ENCODE measurements at places on chromosomes 5 and 9.
A peak's percentile ranks its signal among the peaks of the same experiment; 100 is the strongest.

DNA sequence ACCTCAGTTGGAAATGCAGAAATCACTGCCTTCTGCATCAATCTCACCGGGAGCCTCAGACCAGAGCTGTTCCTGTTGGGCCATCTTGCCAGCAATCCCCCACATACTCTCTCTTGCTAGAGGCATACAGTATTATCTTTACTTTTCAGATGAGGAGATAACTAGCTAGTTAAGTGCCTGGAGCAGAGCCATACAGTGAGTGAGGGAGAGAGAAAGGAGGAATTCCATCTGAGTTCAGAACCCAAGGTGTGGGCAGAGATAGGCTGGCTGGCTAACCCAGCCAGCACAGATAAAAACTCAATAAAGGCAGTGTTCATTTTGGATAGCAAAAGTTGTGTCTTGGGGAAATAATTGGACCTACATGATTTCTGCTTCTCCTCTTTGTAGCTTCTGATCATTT lies 268.0 kb upstream of the KIF2A start:
- no peak for DNase-seq

GRCh38 chr9:120583958-120584369 lies 4.0 kb upstream of the CDK5RAP2 start:
- DNase-seq, result peak; percentile 77

DNA sequence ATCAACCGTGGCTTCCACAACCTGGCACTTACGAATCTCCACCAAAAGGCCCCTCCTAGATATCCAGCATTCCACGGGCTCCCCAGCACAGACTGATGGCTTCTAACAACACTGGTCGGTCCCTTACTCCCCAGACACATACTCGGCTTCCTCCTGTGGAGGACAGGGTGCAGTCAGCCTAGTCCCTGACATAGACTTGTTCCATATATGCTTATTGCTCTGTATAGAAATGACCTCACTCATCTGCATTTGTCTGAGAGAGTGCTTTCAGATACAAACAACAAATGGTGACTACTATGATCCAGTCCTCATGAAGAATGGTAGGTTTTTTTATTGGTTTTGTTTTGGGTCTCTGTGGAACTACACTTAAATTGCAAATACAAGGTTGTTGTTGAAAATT lies 72.4 kb downstream of the TMEM215 start:
- no peak for DNase-seq

GRCh38 chr5:105947461-105947860 lies 1723.3 kb downstream of the EFNA5 start:
- DNase-seq, result no peak

- DNase-seq, result no peak
These were observed 49.7 kb upstream of the GLDC start for GRCh38 chr9:6695121-6695814.

- DNase-seq, result no peak
These were observed 25.2 kb downstream of the OCLN start for GRCh38 chr5:69517763-69518212.

DNA sequence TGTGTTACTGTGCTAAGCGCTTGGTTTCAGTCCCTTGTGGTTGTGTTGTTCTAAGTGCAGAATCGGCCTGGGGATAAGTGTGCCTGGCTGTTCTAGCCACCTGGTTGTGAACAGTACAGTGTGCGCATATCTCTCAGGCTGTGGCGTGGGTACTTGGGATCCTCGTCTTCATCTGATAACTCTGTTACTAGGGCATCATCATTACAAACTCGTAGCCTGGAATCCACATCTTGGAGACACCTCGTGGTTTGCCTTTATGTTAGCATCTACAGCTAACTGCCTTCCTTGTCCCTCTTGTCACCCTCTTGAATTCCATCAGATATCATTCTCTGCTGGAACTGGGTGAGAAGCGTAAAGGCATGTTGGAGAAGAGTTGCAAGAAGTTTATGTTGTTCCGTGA lies 41.5 kb downstream of the SPTAN1 start:
- no peak for DNase-seq

DNA sequence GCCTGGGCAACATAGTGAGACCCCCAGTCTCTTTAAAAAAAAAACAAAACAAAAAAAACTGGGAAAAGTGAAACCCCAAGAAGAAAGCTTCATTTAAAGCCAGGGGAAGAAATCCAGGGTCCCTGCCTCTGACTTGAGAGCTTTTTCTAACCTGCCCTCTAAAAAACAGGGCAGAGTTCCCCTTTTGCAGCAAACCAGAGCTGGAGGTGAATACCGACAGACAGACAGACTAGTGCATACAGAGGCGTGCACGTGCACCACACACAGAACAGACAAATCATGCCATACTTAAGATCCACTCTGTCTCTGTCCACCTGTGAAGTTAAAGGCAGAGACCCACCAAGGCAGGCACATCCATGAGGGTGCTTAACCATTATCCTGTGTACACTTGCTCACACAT lies 11.7 kb upstream of the AQP3 start:
- DNase-seq, result no peak

- DNase-seq, result no peak
These were observed 319.5 kb downstream of the PIK3R1 start for GRCh38 chr5:68534956-68535520.

DNA sequence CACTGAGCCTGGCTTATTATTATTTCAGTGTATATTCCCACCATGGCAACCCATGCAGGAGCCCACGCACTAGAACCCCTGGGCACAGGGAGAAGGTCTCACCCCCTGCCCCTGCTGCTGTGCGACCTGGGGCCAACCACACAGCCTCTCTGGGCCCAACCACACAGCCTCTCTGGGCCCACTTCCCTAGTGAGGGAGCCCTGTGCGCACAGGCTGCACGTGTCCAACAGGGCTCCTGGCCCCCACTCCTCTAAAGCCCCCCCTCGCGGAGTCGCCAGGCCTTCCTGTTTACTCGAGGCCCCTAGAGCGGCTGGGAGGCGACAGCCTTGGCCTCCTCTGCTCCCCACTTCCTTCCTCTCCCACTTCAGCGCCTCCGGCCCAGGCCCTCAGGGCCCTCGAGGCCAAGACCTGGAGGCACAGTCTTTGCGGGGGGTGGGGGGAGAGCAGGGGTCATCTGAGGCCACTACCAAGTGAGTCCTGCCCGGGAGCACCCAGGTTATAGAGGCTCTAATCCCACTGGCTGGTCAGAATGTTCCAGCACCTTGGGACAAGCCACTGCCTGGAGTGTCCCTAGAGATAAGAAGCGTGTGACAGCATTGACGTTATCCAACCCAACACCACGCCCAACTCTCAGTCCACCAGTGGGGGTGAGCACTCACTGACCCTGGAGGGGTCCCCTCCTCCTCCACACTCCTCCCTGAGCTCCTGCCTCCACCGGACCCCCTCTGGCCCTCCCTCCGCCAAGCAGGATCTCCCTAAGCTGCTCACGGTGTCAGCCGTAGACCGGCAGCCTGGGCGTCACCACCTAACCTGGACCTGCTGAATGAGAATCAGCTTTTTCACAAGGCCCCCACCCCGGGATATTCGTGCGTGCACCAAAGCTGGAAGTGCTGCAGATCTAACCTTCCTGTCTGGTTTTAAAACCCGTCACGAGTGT lies 7.9 kb upstream of the ENG start:
- peak; percentile 83 for DNase-seq

GRCh38 chr5:3584724-3585531 lies 10.7 kb upstream of the IRX1 start:
- DNase-seq, result no peak

DNA sequence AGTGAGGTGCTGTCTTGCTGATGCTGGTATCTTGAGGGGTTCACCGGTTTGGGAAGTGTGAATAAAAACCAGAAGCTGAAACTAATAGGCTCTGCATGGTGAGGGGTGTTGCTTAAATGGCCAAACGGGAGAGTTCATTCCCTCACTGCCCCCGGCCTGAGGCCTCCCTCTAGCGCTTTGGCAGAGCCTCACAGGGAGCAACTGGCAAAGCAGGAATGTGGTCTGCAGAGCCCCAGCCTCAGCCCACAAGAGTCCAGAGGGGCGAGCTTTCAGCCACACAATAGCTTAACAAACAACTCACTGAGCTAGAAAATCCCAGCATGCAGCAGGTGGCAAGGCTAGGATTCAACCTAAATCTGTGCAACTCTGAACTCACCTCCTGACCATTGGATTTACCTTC lies 234.8 kb downstream of the MED10 start:
- DNase-seq, result no peak

DNA sequence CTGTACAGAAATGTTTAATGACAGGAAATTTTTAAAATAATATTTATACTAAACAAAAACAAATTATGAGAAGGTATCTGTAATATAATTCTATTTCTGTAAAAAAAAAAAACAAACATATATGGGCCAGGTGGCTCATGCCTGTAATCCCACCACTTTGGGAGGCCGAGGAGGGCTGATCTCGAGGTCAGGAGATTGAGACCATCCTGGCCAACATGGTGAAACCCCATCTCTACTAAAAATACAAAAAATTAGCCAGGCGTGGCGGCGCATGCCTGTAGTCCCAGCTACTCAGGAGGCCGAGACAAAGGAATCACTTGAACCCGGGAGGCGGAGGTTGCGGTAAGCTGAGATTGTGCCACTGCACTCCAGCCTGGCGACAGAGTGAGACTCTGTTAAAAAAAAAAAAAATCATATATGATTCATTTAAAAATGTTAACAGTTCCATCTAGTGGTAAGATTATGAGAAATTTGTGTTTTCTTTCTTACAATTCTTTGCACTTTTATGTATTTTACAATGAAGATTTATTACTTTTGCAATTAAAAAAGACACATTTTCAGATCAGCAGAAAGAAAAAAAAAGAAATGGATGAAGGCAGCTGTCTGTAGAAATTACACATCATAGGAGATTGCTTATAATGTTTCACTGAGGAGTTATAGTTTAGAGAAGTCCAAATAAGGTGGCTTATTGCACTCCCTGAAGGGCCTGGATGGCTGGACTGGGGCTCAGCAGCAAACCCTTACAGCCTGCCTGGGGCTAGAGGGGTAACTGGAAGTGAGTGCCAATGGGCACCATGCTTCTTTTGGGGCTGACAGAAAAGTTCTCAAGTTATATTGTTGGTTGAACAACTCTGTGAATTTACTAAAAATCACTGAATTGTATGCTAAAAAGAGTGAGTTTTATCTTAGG lies 20.3 kb downstream of the C9orf153 start:
- no peak for DNase-seq

- DNase-seq, result peak; percentile 82
These were observed 39.7 kb downstream of the FABP6 start for GRCh38 chr5:160269017-160269416.

- DNase-seq, result no peak
These were observed 52.3 kb upstream of the APC start for GRCh38 chr5:112685386-112685785.

GRCh38 chr5:1670351-1670750 lies 129.3 kb downstream of the MRPL36 start:
- DNase-seq, result no peak

DNA sequence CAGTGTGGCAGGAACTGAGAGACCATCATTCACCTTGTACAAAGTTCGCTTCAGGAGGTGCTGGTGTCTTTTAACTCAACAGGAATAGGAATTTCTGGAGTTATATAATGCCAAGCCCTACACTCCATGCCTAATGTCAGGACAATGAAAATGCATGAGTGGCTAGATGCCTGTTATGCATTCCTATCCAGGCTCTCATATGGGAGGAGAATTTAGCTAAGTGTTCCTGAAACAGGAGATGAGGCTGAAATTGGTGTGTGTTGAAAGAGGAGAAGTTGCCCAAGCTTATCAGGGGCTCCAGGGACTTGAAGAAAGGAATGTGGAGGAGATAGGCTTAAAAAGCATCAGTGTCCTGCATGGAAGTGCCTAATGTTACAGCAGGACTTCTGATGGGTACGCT lies 26.8 kb upstream of the PRUNE2 start:
- no peak for DNase-seq

- DNase-seq, result no peak
These were observed 6.4 kb upstream of the CHD1 start for GRCh38 chr5:98935206-98935605.

GRCh38 chr9:20658677-20659473 lies 25.2 kb upstream of the FOCAD start:
- DNase-seq, result no peak

GRCh38 chr9:137000177-137000930 lies 4.0 kb upstream of the CLIC3 start:
- DNase-seq, result no peak

DNA sequence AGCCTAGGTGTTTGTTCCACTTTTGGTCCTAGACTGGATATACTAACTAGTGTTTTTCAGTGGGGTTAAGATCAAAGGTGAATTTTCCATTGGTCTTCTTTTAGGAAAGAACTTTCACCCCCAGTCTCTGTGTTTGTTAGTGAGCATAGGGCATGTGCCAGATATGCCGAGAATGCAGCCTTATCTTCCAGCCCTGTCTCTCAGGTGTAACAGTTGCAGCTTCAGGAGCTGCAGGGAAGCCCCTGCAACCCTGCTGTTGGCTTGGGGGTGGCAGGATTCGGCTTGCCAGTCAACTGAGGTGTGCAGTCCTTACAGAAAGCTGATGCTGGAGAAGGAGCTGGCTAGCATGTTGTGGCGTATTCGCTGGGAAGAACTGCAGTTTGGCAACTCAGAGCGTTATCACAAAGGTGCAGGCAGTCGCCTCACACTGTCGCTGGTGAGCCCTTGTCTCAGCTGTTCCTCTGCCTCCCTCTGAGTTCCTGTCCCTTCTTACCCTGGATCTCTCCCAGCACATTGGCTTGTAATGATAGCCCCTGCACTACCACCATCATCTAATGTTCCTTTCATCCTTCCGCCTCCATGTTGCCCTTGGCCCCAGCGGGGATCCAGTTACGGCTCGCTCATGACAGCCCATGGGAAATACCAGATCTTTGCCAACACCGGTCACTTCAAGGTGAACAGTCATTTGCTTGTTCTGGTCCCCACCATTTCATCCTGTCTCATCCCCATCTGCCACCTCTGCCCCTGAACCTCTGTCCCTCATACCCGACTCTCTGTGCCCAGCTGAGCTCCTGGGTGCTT lies 10.1 kb downstream of the NPR2 start:
- no peak for DNase-seq

GRCh38 chr5:168893283-168893682 lies 314.1 kb upstream of the PANK3 start:
- DNase-seq, result no peak

GRCh38 chr5:95262933-95263660 lies 21.8 kb downstream of the MCTP1 start:
- no peak for DNase-seq

DNA sequence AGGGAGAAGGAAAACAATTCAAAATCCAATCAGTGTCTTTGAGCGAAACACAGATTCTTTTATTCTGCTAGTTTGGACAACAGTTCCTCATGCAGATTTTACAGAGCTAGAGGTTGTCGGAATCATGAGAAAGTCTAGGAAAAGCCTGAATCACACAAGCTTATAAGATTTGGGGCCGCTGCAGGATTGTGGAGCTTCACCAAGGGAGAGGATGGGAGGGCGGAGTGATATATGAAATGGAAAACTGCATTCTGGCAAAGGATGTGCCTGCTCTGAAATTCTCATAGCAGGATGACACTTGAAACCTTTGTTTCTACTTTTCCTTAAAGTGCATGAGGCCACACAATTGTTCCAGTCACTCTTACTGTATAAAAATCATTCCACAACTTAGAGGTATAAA lies 134.3 kb downstream of the OR2K2 start:
- no peak for DNase-seq

Data from CD4-positive, alpha-beta T cell treated with Interleukin-15 for 1 hour (primary cell).